Fibroblast of villous mesenchyme (primary cell): ENCODE measurements at places on chromosomes 7 and 10.

DNA sequence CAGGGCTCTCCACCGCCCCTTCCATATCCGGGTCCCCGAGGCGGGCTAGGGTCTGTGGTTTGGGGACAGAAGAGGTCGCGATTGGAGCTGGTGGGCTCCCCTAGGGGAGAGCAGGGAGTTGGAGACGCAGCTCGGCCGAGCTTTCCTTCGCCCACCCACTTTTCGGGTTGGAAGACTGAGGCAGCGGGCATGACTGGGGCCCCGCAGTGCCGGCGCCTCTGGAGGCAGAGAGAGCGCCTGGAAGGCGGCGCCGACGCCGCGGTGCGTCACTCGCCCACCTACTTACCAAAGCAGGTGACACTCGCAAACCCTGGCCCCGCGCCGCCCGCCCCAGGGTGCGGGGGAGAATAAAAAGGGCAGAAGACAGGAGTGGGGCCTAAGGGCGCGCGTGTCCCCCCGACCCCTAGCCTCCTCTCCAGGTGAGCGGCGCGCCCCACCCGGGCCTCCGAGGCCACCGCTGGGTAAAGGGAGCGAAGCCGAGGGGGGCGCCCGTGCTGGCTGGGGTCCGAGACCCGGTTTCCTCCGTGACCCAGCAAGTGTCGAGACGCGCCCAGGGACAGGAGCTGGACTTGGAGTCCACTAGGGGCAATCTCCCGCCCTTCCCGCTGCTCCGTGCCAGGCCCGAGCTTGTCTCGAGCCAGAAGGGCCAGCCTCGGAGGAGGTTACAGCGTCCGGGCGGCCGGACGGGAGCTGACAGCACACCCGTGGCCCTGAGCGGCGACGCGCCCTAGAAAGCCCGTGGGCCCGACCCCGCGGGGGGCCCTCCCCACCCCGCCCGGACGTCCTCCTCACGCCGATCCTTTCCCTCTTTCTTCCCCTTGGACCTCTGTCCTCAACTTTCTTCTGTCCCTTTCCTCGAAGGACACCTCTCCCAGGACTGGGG is 34.4 kb upstream of the GRID1 start:
- DNase-seq, result peak; percentile 24

DNA sequence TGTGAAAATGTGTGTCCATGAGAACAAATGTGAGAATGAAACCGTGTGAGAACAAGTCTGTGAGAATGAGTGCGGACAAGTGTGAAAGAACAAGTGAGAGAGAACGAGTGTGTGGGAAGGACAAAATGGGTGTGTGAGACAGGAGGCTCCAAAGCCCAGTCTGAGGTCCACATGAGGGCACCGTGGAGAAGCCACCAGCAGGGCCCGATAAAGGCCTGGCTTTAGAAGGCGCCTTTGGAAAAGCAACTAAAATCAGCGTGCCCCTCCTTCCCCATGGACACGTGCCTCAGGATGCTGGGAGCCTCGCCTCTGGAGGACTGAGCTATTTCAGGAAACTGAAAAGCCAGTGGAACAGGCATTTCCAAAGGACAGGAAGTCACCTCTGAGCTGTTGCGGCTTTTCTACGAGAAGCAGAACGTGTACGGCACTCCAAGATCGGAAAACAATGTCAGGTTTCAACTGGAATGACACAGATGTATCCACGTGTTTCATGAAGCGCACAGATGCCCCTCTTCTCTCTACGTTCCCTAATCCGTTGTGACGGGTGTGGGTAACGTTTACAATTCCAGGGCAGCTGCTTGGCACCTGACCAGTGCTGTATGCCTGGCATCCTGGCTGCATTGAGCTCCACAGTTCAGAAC is 46.4 kb downstream of the ESYT2 start:
- peak; percentile 63 for DNase-seq

DNA sequence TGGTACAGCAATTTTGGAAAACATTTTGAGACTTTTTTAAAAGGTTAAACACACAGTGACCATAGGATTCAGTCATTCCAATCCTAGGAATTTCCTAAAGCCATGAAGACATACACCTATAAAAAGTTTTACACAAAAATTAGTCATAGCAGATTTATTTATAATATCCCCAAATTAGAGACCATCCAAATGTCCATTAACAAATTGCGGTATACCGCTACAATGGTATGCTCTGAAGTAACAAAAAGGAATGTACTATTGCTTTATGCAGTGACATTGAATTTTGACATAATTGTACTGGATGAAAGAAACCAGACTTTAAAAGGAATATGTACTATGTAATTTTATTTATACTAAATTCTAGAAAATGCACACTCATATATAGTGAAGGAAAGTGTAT is 362.8 kb downstream of the HGF start:
- DNase-seq, result peak; percentile 55

DNA sequence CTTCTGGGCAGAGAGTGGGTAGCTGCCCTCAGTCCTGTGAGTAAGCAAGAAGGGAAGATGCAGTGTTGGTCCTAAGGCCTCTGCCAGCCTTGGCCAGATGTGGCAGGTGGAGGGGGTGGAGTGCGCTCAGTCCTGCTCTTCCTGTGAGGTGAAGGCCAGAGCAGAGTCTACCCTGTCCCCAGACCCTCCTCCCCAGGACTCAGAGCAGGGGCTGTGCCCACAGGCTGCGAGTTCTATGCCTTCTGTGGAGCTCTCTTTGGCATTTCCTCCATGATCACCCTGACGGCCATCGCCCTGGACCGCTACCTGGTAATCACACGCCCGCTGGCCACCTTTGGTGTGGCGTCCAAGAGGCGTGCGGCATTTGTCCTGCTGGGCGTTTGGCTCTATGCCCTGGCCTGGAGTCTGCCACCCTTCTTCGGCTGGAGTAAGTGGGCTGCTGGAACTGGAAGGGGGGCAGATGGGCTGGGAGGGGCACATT is 4.0 kb downstream of the OPN4 start:
- no peak for DNase-seq

GRCh38 chr7:155702616-155703015 is 58.2 kb downstream of the RBM33 start:
- no peak for DNase-seq

DNA sequence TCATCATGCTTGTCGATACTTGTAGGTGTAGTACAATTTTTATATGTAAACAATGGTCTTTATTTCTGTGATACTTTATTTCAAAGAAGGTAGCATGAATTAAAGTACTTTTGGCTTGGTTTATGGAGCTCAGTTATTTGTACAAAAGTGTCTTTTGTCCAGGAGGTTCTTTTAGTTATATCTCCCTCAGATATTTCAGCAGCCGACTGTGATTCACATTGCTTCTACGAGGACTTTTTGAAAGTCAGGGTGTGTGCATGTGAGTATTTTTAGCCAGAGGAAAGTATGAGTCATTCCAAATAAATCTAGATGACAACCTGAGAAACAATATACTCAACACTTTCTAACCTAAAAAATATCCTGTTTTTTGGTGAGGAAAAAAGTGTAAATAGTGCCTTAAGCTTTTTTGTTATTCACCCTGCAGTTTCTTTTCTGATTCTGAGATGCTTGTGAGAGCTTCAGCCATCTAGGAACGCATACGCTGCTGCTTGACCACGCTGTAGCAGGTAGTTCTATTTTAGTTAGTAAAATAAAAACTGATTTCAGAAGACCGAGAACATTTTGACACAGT is 595 bp upstream of the SUN1 start:
- peak; percentile 95 for DNase-seq
